ENCODE measurements at places on chromosomes 6 and 20.
A peak's percentile ranks its signal among the peaks of the same experiment; 100 is the strongest.

DNA sequence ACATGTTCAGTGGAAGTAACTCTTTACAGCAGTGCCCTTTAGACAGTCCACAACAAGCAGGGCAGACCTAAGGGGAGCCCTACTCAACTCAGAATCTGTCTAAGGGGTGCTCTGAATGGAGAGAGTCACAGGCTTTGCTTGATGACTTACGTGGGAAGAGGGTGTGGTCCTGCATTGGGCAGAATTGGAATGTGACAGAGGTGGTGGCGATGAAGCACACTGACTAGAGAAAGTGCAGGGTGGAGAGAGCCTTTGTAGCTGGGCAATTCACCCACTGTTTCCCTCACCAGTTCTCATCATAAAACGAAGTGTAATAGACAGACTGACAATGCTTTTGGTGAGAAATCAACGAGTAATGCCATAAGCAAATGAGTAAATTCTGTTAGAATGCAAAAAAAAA, 11.2 kb downstream of the TP53INP2 start:
- no peak for DNase-seq

- no peak for DNase-seq
Measured at GRCh38 chr6:13674533-13675190, 37.0 kb downstream of the RANBP9 start.

DNA sequence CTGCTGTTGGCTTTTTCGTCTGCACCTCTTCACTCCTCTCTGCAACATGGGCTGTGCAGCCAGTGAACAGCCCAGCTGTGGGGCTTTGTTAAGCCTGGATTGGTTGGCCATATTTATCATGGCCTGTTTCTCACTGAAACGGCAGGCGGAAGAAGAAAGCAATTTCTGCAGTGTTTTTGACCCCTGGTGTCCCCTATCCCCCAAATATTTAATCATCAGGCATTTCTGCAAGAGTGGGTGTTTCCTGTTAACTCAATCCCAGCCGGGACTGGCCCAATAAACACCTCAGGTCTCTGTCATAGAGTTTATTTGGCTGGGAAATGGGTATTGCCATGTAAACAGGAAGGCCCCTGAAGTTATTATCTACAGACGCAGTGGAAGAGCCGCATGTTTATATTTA, 174.8 kb upstream of the SUPT3H start:
- no peak for DNase-seq

- no peak for DNase-seq
Measured at GRCh38 chr20:32580970-32581838, 3.9 kb downstream of the NOL4L start.

- peak; percentile 73 for DNase-seq
Measured at GRCh38 chr6:129730477-129731165, 20.6 kb upstream of the ARHGAP18 start.

GRCh38 chr6:3749067-3749841, 2.3 kb downstream of the PXDC1 start:
- no peak for DNase-seq

DNA sequence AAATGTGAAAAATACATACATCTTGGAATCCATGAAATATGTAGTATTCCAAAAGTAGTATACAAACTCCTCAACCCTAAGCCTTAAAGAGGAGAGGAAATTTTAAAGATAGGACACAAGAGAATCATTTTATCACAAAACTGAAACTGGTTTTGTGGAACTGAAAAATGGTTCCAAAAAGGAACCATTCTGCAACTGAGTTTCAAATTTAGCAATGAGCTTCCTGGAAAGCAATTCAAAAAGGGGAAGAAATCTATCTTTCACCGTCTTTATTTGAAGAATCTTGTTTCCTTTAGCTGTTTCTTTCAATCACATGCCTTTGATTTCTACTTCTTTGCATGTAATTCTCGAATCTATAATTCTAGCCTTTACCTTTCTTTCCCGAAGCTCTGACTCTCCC, 32.2 kb upstream of the LAMP5 start:
- peak; percentile 3 for DNase-seq

GRCh38 chr20:1741309-1742048, 83.9 kb upstream of the SIRPG start:
- DNase-seq = no peak

DNA sequence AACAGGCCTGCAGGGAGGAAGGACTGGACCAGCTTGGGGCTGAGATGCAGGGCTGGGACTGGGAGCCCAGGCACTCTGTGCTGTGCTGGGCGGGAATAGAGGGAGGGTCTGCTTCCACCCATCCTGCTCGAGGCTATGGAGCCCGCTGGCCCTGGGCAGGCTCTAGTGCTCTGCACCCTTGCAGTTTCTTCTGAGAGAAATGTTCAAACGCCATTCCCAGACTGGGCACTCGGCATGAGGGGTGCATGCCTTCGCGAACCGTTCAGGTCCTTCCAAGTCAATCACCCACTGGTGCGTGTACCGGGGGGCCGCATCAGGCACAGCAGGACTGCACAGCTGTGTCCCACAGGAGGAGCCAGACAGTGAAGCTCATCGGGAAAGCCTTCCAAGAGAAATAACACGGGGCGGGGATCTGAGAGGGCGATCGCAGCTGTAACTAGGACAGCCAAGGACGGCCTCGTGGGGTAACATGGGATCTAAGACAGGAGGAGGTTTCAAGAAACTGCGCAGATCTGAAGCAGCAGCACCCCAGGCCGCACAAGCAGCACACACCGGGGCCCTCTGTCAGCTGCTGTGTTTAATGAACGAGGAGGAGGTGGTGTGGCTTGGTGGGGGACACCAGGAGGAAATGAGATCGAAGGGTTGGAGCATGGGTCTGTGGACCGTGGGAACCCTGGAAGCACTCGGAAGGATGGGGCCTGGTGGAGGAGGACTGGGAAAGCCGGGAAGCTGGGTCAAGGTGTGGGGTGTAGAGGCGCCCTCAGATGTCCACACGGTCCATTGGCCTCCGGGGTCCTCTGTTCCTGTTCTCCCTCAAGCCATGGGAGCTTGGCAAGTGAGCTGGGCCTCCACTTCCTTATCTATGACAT, 26.1 kb upstream of the PYGB start:
- no peak for DNase-seq

GRCh38 chr20:61600016-61600415, 348.0 kb downstream of the CDH4 start:
- DNase-seq = no peak

GRCh38 chr20:7975851-7976414, 35.7 kb upstream of the HAO1 start:
- no peak for DNase-seq

- DNase-seq = no peak
Measured at GRCh38 chr6:75505424-75505823, 11.8 kb upstream of the FILIP1 start.

- DNase-seq = no peak
Measured at GRCh38 chr20:3121955-3122610, 37.6 kb upstream of the AVP start.

DNA sequence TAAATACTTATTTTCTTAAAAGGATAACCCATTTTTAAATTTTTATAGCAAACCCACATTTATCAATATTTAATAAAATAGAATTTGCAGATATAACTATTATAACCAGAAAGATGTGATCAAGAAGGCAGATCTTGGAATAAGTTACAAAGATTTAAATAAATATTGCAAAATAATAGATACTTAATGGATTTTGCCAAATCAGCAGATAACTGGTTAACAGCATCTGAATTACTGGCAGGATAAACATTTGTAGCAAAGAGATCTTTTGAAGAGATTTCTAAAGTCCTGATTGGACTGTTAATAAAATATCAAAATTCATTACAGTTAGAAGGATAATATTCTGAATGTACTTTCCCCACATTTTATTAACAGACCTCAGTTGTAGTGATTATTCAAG, 144.2 kb downstream of the PDSS2 start:
- no peak for DNase-seq

- no peak for DNase-seq
Measured at GRCh38 chr6:105274678-105275077, 94.9 kb upstream of the POPDC3 start.

DNA sequence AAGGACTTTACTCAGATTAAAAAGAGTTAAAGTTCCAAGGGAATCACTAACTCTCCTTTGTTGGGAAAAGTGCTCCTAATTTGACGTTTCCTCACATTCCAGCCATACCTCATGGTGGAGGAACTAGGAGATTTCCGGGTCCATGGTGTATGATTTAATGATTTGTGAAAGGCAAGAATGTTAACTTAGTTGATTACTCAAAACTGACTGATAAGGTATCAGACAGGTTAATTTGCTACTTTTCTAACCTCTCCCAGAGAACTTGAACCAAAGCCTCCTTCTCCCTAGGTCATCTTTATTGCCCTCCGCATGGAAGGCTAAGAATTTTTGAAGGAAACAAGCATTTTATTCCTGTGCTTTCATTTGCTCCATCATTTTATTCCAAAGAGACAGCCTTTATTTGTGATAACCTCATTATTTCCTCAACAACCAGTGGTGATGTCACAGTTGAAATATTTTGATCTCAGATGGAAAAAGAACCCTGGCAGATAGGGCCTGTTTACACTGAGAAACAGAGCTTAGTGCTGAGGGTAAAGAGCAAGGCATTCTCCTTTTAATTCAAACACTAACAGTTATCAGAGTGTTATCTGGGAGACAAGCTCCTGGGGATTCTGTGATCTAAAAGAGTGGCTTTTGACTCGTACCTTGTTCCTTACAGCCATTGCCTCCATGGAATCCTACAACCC, 57.4 kb upstream of the BMP2 start:
- DNase-seq = no peak

GRCh38 chr6:143882401-143882930, 18.2 kb downstream of the ZC2HC1B start:
- no peak for DNase-seq

GRCh38 chr6:119052292-119052889, 26.1 kb downstream of the FAM184A start:
- no peak for DNase-seq

DNA sequence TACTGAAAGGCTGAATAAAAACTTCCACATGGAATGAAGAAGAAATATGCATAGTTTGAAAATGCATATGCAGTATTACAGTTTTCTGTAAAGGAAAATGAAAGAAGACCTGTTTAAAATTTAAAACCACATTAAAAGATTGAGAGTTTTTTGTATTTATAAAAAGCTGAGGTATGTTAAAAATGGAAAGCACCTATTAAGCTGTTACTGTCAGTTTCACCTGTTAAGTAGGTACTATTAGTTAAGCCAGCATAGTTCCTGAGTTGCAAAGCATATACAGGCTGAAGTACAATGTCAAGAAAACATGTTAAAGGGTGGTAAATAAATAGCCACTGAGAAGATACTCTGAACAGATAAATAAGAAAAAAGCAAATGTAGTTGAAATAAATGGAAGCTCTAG, 69.9 kb downstream of the ATXN1 start:
- peak; percentile 48 for DNase-seq

All from CD4-positive, alpha-beta T cell treated with Interleukin-4 for 4 hours (primary cell).